ENCODE measurements at places on chromosomes 11 and 22.

GRCh38 chr11:12469451-12469850 is 92.1 kb downstream of the PARVA start:
- DNase-seq, result no peak

DNA sequence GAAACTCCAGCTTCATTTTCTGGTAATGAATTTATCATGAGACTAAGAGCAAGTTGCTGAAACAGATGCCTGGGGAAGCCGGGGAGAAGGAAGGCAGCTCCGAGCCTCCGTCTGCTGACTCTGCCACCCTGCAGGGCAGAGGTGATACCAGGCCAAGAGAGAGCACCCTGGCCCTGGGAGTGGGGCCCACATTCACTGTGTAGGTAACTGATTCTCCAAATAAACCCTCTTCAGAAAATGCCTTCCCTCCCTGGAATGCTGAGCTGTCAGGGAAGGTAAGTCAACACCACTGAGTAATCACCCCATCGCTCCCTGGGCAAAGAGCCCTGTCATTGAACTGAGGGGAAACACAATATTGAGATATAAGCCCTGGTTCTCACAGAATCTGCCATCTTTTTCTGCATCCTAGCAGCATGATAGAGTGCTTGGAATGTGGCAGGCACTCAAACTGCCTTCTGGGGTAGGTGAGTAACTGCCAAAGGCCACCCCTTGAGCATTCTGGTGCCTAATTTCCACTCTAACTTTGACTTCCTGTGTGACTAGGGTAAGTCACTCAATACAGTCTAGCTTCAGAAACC is 147.6 kb downstream of the SPATA19 start:
- DNase-seq, result no peak

DNA sequence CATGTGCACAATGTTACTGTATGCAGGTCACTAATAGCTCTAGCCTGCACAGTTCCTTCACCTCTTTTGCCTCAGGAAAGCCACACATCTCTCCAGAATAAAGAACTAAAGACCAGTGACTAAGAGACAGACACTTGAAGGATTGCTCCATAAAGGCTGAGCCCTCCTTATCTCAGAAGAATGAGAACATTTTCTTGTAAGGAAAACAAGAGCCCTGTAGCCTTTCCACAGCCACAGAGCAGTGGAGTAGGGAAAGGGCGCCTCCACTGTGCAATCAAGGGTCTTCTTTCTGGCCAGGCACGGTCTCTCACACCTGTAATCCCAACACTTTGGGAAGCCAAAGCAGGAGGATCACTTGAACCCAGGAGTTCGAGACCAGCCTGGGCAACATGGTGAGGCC is 202.6 kb upstream of the TMEM45B start:
- no peak for DNase-seq

DNA sequence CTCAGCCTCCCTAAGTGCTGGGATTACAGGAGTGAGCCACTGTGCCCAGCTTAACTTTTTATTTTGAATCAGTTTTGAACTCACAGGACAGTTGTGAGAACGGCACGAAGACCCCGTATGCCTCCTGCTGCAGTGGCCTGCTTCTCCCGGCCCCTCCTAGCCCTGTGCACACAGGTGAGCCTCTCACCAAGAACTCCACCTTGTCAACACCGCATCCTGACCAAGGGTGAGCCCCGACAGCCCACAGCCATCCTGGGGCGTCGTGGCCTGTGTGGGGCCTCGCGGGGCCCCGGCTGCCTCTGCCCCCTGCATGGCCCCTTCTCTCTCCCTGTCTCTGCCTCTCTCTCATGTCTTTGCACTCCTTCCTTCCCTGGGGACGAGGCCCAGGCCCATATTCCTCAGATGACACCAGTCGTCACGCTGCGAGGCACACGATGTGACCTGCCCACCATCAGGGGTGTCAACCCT is 38.8 kb downstream of the GNB1L start:
- DNase-seq, result no peak

DNA sequence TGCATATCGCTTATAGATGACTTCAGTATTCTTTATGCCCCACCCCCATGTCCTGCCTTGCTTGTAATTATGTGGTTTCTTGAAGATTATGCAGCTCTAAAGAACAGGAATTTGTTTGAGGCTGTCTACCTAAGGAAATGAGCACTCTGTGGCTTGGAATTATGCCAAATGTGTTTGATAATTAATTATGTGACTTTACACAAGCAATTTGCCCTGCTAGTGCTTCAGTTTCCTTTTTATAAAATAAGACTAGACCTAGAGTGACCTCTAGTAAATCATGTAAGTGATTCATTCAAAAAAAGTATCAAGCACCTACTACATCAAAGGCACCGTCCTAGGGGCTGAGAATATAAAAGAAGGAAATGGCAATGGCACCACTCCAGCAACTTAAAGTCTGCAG is 491.5 kb upstream of the KIRREL3 start:
- peak; percentile 23 for DNase-seq

DNA sequence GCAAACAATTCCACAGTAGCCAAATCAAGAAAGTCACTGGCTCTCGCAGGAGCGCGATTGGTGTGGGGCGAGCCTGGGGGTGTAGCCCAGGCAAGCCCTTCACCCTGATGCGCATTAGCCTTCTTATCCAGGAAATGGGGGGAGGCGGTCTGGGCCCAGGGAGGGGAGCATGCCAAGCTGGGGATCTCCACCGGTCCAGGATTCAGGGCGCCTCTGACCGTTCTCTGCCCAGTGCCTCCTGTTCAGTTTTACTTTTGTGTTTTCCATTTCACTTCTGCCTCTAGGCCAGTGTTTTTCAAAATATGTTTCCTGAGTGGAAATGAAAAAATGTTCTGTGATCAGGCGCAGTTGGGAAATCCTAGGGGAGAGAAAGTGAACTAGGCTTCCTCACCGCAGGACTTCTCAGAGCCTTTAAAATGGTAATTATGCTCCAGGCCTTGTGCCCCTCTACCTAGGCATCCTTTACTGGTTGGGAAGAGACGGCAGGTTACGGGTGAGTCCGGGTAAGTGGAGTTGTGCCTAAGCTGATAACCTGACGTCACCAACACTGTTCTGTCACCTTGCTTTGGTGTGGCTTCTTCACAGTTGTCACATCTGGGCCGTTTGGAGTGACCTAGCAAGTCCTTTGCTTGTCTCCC is 18.4 kb downstream of the LRP5 start:
- no peak for DNase-seq

GRCh38 chr11:119424276-119424675 is 1.3 kb upstream of the THY1 start:
- DNase-seq, result no peak

DNA sequence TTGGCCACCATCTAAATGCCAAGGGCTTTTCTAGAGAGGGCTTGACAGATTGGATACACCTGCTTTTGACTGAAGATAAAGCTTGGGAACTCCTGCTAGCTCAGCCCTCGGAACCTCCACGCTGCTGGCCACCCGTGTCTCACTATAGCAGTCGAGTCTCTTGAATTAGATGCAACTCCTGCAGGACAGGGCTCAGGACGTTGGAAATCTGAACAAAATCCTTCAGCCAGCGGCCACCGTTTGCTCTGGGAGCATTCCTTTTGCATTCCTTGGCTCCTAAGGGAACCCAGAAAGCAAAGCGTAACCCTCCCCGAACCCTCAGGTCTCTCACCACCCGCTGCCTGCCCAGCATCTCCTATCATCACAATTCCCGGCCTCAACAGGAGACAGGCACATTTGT is 77.8 kb downstream of the GRIK4 start:
- DNase-seq, result no peak

DNA sequence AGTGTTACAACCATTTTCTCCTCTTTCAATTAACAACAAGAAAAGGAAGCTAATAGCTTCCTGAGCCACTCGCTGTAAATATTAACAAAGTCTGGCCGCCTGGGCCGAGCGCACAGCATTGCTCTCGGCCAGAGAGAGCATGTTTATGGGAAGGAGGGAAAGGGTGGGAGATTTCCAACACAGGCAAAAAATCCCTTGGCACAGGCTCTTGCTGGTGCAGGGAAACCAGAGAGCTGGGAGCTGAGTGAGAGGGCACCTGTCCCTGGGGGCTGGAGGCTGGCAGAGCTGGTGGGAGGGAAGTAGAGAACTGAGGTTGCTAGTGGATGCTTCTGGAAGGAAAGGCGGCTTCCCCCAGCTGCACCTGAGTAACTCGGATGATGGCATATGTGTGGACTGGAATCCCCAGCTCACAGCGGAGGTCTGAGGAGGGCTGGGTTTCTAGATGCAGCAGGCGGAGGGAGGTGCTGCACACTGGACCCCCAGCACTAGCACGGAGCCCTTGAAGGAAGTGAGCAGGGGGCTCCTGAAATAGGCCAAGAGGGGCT is 59.6 kb downstream of the FLRT1 start:
- no peak for DNase-seq

GRCh38 chr22:36334821-36335603 is 52.8 kb downstream of the MYH9 start:
- no peak for DNase-seq

DNA sequence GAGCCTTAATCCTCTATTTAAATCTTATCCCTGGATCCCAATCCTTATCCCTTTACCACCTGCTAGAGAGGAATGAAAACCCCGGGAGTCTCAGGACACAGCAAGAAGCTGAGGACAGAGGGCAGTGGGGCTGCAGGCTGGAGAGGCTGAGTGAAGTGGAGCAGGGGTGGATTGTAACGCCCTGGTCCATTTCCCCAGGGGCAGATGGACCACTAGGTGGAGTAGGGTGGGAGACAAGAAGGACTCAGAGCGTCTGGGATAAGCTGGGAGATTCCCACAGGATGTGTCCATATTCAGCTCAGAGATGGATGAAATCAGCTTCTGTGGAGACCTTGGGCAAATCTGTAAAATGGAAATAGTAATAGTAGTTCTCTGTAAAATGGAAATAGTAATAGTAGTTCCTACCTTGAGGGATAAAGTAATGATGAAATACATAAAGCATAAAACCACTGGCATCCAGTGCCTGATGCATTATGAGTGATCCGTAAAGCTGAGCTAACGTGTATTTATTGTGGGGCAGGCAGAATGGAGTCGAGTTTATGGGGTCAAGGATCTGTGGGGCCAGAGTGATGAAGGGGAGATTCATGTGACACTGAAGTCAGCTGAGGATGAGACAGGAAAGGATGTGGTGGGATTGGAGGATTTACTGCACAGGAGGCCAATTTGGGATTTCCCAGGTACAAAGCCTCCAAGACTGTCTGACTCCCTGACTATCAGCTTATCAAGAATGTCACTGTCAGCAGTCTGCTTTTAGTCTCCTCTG is 1.9 kb upstream of the ROBO4 start:
- DNase-seq, result no peak

DNA sequence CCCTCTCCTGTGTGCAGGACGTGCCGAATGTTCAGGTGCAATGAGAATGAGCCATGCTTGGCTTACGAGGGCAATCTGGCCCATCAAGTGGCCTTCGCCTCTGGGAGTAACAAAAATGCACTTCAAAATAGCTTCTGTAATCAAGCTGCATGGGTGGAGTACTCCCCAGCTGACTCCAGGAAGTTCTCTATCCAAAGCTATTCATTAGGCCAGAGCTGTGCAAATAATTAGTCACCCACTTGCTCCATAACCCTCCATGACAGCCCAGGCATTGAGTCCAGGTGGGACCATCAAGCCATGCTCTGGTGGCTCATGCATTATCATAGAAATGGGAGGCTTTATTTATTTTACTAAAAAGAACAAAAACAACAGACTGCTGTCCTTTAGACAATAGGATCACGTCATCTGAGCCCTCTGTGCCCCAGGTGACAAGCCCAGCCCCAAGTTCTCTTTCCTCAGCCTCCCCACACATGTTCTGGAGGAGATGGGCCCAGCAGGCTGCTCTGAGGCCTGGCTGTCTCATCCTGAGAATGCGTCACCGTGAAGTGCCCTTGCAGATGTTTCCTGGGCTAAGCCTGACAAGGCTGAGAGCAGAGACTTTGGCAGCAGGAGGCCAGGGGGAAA is 244.7 kb downstream of the ETS1 start:
- DNase-seq, result no peak

DNA sequence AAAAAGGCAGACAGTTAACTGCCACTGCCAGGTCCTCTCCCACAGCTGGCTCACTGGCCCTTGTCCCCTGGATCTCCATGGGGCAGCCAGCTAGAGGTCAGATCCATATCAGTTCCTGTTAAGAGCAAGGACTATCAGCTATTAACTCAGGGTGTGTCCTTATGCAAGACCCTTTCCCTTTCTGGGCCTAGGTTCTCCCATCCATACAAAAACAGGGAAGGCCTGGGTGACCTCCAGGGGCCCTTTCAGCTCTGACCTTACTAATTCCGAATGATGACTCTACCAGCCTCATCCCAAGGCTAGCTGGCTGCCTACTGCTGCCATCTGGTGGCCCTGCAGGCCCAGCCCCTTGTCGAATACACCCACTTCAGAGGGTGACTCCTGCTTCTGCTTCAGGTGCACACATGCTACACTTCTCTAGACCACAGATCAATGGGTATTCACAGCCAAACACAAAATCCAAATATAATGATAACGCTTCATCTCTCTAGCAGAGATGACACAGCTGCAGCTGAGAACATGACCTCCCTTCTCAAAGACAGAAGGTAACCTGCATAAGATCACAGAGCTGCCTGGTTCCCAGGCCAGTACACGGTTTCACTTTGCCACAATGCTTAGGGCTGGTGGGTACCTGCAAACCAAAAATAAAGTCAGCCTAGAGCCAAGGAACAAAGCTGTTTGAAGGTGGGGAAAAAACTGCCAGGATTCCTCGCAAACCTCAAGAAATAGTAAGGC is 34.1 kb downstream of the SERGEF start:
- DNase-seq, result no peak

GRCh38 chr22:19767427-19768341 is 7.1 kb downstream of the TBX1 start:
- DNase-seq, result peak; percentile 39

DNA sequence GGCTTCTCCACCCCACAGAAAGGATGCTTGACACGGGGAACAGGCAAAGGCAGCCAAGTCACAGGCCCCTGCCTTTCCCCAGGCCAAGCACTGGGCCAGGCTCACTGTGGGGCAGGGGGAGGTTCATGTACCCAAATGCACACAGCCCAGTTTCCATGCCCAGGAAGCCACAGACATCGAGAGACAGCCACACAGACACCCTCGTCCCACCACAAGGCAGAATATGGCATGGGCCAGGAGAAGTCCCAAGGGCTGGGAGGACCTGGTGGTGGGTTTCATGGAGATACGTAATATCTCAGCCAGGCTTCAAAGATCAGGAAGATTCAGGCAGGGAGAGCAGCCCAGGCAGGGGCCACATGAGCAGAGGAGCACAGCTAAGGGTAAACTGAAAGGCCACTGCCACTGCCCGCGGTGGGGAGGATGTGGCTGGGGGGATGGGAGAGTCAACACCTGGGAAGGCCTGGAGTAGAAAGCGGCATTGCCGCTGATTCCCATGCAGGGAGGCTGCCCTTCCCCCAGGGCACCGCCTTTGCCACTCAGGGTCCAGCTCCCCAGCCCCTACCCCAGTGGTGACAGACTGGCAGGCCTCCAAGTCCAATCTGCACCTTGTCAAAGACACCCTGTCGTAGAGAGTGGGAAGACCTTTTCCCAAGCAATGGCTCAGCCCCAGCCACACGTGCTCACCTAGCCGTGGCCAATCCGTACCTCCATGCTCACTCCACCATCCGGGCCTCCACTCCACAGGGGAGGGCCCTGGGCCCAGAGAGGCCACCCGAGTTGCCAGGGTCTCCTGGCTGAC is 2.4 kb upstream of the MFNG start:
- DNase-seq, result no peak

GRCh38 chr22:44723801-44724200 is 21.8 kb downstream of the PRR5 start:
- DNase-seq, result no peak

Measured in uterus (tissue), 4 donors.